ENCODE measurements at places on chromosomes 5 and 9.

DNA sequence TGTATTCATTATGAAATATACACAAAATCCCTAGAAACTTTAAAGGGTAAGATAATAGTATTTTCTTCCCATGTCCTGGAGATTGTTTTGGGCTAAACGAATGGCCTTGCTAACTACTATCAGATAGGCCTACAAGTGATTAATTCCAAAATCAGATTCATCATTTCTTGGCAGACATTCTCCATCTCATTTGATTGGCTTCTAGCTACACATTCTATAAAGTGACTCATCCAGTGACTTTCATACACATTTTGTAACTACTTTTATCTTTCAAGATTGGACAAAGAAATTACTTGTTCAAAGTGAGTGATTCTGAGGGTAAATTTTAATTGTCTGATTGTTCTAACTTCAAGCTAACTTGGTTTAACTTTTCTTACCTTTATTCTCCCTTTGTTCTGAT, 93.3 kb downstream of the RAPGEF6 start:
- no peak for DNase-seq

DNA sequence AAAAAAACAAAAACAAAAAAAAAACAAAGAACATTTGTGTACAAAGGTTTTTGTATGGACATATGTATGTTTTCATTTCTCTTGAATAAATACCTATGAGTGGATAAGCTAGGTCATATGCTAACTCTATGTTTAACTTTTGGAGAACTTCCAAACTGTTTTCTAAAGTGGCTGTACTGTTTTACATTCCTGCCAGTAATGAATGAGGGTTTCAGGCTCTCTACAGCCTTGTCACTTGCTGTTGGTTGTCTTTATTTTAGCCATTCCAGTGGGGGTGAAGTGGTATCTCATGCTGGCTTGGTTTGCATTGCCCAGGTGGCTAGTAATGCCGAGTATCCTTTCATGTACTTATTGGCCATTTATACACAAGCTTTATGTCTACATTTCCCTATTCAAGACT, 9.1 kb upstream of the TRIO start:
- no peak for DNase-seq

GRCh38 chr5:127820910-127821553, 117.8 kb downstream of the CCDC192 start:
- no peak for DNase-seq

- no peak for DNase-seq
Observed at GRCh38 chr9:129259375-129259774, 81.3 kb upstream of the IER5L start.

DNA sequence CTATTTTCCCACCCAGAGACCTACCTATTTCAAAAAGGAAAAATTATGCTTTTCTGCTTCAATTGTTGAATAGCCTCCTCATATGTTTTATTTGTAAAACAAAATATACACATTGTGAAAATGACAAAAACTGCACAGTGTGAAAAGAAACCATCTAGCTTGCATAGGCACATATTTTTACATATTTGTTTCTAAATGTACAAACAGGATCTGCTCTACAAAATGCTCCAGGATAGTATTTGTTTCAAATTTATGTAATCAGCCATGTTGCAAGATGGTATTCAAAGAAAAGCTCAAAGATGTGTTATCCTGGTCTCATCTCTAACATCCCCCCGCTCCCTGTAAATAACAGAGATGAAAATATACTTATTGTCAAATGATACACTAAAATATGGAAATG, 366.1 kb upstream of the MPDZ start:
- no peak for DNase-seq

GRCh38 chr9:72986522-72987116, 33.8 kb upstream of the ALDH1A1 start:
- no peak for DNase-seq

DNA sequence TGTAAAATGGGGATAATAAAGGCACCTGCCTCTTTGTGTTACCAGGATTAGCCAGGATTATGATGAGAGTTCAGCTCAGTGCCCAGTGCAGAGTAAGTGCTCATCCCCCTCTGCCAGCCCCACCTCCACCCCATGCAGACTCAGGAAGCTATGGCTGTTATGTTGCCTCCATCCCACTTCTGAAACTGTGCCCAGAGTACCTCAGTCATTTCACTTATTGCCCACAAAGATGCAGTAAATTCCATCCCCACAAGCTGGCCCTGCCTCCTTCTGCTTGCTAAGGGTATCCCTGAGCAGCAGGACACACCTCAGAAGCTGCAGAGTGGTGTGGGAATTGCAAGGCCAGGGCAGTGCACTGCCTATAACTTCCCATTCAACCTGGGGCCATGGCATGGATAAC, 415.1 kb downstream of the SPOCK1 start:
- DNase-seq = no peak

DNA sequence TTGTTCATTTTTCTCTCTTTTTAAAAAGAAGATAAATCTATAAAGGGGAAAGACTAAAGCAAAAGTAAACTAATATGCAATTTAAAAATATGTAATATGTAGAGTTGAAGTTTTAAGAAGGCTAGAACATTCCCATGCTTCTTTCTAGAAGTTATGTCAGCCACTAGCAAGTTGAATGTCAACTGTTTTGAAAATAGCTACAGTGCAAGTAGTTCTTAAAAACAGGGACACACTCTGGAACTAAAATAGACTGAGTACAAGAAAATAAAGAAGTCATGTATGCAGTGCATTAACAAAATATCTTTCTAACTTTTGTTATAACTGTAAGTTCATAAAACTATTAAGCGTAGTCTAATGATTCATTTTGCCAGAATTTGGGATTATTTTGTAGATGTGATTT, 7.9 kb downstream of the TMEM38B start:
- DNase-seq = no peak

DNA sequence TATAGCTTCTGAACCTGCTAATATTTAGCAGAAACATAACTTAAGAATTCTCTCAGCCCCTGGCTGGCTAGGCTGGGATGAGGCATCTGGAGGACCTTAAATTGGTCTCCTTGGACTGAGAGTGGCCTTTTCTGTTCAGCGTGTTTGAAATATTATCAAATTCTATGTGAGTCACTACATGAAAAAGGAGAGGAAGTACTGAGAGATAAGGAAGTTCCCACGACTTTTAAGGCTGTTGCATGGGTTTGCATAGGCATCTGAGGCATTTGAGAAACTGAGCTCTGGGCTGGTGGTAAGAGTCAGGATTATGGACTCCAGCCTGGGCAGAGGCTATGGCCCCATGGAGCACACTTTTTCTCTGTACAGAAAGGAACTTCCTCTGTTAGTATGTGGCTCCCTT, 816.2 kb upstream of the GRAMD2B start:
- DNase-seq = no peak

- no peak for DNase-seq
Observed at GRCh38 chr5:151340004-151340403, 7.4 kb downstream of the SLC36A2 start.

GRCh38 chr5:141758310-141758998, 76.4 kb upstream of the ARAP3 start:
- DNase-seq = no peak

GRCh38 chr9:4099976-4100735, 199.7 kb downstream of the GLIS3 start:
- no peak for DNase-seq

DNA sequence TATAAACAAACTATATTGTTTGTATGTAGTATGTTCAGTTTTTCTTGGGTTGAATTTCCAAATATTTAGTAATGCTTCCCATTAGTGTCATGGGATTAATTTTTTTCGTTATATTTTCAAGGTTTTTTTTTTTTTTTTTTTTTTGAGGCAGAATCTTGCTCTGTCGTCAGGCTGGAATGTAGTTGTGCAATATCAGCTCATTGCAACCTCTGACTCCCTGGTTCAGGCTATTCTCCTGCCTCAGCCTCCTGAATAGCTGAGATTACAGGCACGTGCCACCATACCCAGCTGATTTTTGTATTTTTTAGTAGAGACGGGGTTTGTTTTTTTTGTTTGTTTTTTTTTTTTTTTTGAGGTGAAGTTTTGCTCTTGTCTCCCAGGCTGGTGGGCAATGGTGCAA, 10.6 kb downstream of the DDX46 start:
- no peak for DNase-seq

GRCh38 chr9:122212473-122213004, 16.2 kb downstream of the LHX6 start:
- DNase-seq = no peak

GRCh38 chr9:8804613-8805012, 1005.0 kb upstream of the DMAC1 start:
- no peak for DNase-seq

GRCh38 chr9:74887041-74887980, at the start of gene TRPM6:
Gene TRPM6, minus strand, starts transcription at chr9:74887921. Its CDS starts 65 bp downstream, at chr9:74887856.
- DNase-seq = peak; percentile 72

DNA sequence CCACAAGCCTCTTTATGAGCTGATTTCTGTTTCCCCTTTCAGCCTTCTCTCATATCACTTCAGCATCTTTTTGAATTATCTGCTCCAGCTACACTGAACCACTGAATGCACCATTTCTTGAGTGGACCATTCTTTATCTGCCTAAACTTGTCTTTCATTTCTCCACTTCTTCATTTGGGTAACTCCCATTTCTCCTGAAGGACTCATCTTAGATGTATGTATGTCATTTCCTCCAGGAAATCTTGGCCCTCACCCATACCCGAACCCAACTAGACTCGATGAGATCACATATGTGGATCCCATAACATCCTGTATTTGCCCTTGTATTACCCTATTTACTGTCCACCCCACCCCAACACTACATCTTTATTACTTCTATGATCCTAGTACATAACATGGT, 249.8 kb downstream of the KIF4B start:
- DNase-seq = no peak

GRCh38 chr5:89756955-89757354, 652.6 kb downstream of the CETN3 start:
- no peak for DNase-seq

DNA sequence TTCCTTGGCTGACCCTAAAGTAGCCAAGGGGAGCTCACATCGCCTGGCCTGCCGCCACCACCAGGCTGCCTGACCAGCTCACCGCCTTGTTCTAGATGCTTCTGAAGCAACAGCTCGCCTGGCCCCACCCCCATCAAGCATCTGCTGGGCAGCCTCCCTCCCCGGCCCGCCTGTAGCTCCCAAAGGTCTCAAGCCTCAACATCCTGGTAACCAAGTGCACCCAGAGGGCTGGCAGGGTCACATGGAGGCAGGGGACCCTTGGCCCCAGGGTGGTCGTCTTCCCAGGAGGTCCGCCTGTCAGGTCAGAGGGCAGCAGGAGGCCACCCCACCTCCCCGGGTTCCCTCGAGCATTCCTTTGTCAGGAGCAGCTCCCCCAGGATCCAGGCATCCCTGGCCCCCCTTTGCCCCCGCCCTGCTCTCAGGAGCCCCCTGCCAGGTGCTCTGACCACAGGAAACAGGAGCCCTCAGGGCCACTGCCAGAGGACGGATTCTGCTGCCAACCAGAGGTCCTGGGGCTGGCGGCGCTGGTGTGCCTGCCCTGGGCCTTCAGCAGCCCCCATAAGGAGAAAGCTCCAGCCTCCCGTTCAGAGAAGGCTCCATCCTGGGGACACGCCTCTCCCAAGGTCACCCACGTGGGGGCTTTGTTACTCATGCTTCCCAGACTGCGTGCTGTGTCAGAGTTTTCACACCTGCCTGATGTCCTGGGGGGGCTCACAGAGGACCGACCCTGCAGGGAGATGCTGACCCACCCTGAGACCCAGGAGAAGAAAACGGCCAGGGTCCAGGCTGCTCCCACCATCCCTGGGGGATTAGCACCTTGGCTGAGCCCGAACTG, 3.5 kb upstream of the LRRC14B start:
- no peak for DNase-seq

DNA sequence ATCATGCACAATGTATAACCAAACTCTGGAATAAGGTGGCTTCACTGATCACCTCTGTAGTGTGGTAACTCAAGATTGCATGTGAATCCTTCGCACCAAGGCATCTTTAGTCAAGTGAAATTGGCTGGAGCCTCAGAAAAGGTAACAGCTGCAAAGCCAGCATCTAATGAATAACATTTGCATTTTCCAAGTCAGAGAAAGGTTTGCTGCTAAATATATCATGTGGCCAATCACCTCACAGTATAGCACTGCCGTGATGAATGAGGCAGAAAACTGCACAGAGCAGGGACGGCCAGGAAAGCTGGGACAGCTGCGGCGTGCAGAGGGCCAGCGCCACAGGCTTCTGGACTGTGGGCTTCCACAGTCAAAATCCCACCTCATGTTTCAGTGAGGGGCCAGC, 18.5 kb downstream of the MRPS27 start:
- DNase-seq = no peak

- DNase-seq = no peak
Observed at GRCh38 chr9:90569511-90569910, 73.1 kb downstream of the DIRAS2 start.

GRCh38 chr5:69504036-69504435, 11.4 kb downstream of the OCLN start:
- DNase-seq = no peak

- no peak for DNase-seq
Observed at GRCh38 chr9:93054758-93055704, 3.5 kb upstream of the SUSD3 start.

GRCh38 chr5:135027697-135028615, 6.1 kb downstream of the PITX1 start:
- DNase-seq = no peak

- DNase-seq = no peak
Observed at GRCh38 chr9:123738648-123739047, 191.3 kb downstream of the DENND1A start.

DNA sequence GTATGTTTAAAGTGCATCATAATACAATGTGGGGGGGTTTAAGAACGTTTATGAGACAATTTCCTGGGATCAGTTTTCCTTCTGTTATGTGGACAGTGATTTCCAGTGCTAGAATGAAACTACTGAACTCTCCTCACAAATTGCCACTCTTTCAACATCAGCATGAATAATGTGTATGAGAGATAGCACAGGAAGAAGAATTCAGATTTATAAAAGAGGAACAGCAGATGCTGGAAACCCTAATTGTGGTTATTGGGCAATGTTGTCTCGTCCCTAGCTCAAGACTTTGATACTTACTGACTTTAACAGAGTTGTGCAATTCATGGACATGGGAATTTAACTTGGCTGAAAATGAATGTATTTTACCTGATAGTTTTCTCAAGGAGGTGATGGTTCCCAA, 410.8 kb upstream of the MEF2C start:
- no peak for DNase-seq

- DNase-seq = no peak
Observed at GRCh38 chr9:135077497-135078200, 9.8 kb upstream of the OLFM1 start.

DNA sequence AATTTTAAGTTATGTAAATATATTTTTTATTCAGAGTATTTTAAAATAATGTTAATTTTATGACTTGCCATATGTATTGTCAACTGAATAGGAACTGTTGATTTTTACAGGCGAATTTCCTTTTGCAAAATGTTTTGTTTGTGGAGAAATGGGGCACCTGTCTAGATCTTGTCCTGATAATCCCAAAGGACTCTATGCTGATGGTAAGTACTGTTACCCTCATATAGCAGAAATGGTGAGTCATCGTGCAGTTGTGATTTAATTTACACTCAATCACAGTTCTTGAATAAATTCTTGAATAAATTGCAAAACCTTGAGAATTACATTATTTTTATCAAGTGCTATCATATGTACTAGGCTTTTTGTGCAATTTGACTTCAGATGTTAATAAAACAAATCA, 7.4 kb downstream of the ZCCHC9 start:
- no peak for DNase-seq

Measured in breast epithelium (tissue), 4 donors.